Activated naive CD4-positive, alpha-beta T cell treated with Interleukin-2 at 50 U/mL for 16 hours (primary cell): ENCODE measurements at places on chromosomes 7 and 10.

GRCh38 chr7:16114633-16115032, 306.7 kb downstream of the CRPPA start:
- DNase-seq = no peak

GRCh38 chr7:1385809-1386622, 73.3 kb downstream of the MICALL2 start:
- no peak for DNase-seq

DNA sequence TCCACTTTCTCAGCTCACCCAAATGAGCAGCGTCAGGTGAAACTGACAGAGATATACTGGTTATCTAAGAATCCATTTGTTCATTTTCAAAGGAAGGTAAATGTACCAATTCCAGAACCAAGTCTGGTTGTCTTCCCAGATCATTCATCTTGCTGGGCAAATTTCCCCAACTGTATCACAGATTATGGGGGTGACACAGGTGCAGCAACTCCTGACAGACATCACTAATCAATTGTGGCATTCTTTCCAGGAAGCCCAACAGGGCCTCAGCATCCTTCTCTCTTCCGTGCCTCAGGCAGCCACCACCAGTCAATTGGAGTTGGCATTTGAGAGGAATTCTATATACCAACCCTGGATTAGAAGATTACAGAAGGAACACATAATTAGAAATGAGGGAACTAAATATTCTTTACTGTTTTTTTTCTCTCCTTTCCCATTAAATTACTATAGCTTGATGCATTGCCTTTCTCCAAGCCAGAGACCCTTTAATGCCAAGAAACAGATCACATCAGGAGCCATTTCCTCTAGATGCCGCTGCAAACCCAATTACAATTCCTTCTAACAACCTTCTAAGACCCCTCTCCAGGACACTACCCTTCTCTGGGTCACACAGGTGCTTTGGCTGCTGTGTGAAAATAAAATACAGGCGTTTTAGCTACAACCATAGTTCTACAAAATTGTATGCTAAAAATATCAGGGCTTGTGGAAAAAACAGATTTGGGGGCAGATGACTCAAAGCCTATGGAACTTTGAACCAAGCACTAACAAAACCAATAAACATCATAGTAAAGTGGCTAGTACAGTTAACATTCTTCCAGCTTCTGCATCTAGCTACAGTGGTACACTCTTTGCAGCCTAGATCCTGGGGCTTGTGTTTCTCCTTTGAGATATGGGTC, 291.6 kb downstream of the RNLS start:
- DNase-seq = no peak

GRCh38 chr10:44924261-44925040, 13.3 kb downstream of the TMEM72 start:
- no peak for DNase-seq

GRCh38 chr10:68752711-68753350, 31.8 kb downstream of the CCAR1 start:
- DNase-seq = no peak

DNA sequence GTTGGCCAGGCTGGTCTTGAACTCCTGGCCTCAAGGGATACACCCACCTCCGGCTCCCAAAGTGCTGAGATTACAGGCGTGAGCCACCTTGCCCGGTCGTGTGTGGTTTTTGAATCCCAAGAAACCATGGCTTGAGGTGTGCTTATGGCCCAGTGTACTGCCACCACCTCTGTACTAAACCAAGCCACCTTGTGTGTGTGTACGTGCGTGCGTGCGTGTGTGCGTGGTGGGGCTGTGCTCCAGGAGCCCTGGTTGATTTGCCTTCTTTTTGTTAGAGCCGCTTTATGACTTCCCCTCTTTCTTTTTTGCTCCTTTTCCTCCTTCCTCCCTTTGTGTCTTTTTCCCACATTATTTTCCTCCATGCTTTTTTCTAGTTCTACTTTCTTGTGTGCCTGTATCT, 121.4 kb downstream of the CAMK1D start:
- no peak for DNase-seq

GRCh38 chr7:128705891-128706333, 33.2 kb upstream of the CALU start:
- DNase-seq = no peak
